ENCODE measurements at places on chromosomes 6 and 20. TPM values are rescaled to one million over a fixed set of nuclear protein-coding genes. Genes with fewer than 3 reads are reported as not detected.

Gene CD93
- total RNA-seq, result under 0.01 TPM

Gene SAPCD1
- 0.63 TPM for total RNA-seq

Gene LIN28B
- total RNA-seq, result not detected

Gene XKR7
- total RNA-seq, result not detected

Gene TRIM10
- not detected for total RNA-seq

All from airway epithelial cell (primary cell).